PC-9 (cell line): ENCODE measurements at places on chromosomes 13 and 19.

DNA sequence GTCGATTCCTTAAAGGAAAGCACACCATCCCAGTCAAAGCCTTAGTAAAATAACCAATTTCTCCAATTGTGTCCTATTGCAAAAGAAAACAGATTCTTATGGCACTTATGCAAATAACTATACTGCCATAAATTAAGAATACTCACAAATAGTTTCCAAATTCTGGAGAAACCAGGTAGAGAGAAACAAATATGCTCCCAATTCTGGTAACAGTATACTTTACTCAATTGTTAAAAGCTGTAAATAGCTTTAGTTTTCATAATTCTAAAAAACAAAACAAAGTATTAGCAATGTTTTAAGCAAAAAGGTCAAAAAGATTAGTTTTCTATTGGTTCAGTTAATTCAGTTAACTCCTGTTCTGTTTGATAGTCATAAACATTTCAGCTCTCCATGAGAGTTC, 18.2 kb upstream of the UBAC2 start:
- no peak for DNase-seq

DNA sequence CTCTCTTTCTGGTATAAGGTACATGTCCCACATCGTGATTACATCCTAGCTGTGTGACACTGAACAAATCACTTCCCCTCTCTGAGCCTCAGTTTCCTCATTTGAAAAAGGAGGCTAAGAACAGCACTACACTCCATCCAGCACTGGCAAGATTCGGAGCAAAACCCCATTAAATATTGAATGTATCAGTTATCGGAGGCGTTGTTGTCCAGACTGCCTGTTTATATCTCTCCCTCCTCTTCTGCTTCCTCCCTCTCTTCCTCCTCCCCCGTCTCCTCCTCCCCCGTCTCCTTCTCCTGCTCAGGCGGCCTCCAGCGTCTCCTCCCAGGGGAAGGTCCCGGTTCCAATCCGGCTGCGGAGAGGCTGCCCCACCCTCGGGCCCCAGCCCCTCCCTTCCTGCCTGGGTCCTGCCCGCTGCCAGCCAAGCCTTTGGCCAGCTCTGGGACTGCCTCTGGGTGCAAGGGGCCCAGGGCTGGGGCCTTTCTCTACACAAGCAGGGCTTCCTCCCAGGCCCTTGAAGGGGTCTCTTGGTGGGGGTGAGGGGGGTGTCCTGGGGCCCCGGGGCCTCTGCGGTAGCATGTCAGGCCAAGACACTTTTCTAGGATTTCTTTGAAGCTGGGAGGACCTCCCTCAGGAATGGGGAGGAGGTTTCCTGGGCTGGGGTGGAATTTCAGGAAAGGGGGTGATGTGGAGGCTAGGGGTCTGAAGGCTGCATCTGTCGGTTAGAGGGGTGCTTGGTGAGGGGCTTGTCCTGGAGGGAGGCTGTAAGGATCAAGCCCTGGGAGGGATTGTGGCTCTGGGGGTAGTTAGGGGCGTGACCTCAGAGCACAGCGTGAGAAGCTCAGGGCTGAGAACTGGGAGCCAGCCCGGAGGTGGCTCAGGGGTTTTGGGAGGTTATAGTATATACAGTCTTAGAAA, 1.9 kb downstream of the RRAS start:
- DNase-seq, result peak; percentile 85

GRCh38 chr13:71797517-71797916, 69.5 kb downstream of the DACH1 start:
- DNase-seq, result no peak

DNA sequence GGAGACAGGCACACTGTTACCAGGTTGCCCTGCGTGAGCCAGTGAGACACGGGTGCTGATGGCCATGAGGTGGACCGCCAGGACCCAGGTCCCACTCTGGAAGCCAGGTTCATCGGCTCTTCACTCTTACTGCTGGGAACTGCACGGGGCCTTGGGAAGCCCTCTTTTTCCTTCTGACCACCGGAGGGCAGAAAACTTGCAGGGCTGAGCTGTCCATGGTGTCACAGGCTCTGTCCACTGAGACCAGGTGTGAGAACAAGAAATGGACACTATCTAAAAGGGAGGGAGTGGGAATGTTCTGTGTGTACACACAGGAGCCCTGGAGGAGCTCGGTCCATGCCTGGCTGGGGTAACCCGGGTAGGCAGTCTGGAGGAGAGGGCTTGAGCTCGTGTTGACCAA, 93.4 kb downstream of the UQCRFS1 start:
- no peak for DNase-seq

DNA sequence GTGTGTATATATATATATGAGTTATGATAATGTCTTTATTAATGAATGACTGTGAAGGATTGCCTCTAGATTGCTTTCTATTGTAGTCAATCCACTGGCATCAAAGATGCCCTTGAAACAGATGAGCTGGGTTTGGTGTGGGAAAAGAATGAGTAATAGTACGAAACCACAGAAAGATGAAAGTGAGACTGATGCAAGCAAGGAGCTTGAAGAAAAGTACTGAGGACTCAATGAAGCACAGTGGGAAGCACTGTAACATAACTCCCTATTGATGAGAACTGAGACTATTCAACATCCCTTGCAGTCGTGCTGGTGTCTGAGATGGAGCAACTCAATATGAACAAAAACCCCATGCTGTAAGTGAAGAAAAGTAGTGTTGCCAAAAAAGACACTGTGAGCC, 1794.2 kb downstream of the SLITRK5 start:
- DNase-seq, result no peak

GRCh38 chr13:46607768-46608564, 55.0 kb downstream of the LRCH1 start:
- DNase-seq, result no peak

DNA sequence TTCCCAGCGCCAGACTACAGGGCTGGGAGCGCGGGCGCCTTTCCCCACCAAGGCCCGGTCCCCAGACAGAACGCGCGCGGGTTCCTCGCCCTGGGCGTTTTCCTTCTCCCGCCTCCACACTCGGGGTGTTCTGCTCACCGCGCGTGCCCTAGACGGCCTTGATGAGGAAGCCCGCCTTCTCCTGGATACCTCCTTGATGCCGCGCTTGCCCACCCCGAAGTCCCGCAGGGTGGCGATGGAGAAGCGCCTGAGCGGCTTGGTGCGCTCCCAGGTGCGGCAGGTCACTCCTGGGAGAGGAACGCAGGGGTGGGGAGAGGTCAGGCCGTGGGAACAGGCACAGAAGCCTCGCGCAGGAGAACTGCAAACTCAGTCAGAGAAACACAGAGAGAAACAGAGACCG, 34.8 kb downstream of the CYP2B6 start:
- DNase-seq, result no peak

DNA sequence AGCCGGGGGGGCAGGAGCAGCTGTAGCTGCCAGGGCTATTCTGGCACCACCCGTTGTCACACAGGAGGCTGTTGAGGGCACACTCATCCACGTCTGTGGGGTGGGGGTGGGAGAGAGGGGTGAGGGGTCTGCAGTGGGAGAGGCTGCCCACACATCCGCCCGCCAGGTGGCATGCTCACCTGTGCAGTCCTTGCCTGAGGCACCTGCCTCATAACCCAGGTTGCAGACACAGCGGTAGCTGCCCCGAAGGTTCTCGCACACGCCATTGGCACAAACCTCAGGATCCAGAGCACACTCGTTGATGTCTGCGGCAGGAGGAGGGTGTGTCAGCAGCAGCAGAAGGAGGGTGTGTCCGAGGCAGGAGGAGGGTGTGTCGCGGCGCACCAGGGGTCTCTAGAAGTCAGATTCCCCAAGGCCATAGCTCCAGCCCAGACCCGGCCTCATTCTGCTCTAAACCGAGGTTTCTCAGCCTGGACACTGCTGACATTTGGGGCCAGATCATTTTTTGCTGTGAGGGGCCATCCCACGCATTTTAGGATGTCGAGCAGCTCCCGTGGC, 20.3 kb downstream of the FBN3 start:
- DNase-seq, result no peak

DNA sequence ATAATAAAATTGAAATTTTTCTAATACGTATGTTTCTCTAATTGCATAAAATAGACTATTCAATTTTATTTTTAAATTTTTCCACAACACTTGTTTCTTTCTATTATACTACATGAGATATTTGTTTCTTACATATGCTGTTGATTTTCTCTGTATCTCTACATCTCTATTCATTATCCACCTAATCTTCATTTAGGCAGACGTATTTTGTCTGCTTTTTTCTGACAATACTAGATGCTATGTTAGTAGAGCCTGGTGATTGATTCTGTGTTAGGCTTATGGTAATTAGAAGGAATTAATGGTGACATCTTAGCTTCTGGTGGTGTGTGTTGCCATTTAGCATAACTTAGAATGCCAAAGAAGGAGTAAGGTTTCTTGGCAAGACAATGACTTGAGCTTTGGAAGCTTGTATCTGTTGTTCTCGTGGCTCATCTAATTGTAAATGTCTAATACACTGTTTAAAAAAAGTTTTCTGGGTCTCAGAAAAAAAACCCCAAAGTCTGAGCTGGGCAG, 1610.7 kb upstream of the PCDH20 start:
- DNase-seq, result no peak

DNA sequence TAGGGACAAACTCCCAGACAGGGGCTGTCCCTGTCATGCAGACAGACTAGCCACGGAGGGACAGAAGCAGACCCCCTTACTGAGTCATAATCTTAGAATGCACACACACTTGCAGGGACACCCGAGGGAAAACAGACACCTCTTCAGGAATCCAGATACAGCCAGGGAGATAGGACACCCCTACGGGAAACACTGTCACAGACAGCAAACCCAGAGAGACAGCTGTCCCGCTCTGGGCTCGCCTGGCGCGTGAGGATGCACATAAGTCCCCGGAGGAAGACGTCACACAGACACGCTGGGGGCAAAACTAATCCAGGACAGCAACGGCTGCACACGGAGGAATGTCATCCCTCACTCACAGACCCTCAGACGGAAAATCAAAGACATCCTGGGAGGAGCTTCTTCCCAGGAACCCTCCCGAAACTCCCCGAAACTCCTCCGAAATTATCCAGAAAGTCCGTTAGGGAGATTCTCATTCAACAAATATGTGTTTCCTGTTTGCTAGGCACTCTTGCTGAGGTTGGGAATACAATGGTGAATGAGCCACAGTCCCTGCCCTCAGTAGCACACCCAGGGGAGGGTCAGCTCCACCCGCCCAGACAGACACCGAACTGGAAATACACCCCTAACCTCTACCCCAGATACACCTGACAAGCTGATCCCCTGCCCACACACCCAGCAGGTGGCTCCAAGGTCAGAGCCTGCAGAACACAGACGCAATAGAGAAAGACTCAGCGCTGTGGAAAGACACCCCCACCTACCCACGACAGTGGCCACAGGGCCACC, 15.2 kb upstream of the TOMM40 start:
- peak; percentile 82 for DNase-seq

DNA sequence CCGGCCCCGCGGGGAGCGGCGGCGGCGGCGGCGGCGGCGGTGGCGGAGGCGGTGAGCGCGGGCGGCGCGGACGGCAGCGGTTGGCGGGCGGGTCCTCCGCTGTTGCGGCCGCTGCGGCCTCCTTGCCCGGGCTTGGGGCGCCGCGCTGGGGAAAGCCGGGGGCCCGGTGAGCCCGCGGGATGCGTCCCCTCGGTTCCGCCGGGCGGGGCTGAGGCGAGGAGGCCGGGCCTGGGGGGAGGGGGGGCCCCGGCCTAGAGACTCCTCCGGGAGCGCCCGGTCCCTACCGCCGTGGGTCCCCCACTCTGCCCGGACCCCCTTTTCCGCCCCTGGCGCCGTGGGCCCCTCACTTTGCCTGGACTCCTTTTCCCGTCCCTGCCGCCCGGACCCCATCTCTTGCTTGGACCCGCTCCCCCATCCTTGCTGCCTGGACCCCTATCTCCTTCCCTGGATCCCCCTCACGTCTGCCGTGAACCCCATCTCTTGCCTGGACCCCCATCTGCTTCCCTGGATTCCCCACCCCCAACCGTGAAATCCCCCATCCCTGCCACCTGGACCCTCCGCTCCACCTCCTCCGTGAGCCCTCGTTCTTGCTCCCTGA, 28.6 kb upstream of the NDUFS7 start:
- no peak for DNase-seq

DNA sequence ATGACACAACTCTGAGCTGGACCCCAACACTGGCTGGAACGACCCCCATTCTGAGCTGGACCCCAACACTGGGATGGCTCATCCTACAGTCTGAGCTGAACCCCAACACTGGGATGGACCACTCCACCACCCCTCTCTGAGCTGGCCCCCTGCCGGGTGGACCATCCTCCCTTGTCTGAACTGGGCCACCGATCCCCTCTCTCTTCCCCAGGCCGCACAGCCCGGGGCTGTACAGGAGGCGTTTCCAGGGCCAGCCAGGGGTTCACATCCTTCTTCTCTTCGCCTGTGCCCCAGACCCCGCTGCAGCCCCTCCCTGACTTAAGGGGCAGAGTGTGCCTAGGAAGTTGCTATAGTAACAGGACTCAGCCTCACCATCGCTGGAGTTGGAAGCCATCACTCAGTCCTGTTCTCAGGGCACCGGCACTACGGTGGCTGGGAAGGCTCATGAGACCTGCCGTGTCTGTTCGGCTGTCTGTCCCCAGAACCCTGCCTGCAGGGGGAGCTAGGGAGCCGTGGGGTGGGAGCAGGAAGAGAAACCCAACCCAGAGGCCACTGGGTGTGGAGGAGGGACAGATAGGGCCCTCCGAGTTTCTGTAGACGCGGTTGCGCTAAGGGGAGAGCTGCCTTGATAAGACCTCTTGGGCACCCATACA, 3.7 kb downstream of the PRKACA start:
- peak; percentile 32 for DNase-seq

- peak; percentile 51 for DNase-seq
Measured at GRCh38 chr19:3580156-3580934, 4.9 kb upstream of the GIPC3 start.

DNA sequence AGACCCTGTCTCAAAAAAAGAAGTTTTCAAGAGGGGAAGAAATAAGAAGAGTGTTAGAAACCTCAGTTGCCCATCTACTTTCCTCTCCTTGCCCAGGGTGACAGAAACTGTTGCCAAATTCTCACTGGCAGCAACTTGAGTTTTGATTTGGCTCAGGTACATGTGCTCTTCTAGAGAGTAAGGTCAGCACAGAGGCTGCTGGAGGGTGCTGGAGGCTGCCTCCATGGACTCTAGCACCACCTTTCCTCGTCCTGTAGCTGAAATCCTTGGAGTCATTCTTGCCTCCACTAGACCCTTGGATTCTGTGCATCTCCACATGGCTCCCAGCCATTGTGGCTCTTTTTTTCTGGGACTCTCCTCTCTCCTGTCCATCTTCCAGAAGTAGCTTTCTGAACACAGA, 149.1 kb downstream of the TM9SF2 start:
- DNase-seq, result no peak
